ENCODE measurements at places on chromosomes 7 and 10.

DNA sequence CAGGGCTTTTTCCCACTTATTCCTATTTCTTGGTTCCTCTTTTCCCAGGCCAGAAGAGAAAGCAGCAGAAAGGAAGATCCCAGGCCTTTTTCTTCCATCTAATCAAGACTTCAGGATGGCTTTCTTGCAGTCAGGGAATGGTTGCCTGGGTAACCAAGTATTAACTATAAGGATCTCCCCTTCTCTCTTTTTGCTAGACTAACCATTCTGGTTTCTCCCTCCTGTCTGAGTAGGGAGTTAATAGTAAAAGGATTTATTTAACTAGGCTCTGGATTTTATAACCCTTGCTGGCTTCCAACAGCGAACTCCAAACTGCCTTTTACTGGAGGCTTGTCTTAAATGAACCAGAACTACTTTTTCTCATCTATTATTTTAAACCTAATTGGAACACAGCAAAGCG, 90.4 kb downstream of the GRM8 start:
- no peak for DNase-seq

GRCh38 chr10:116385994-116386809, 41.4 kb upstream of the PNLIPRP3 start:
- peak; percentile 45 for DNase-seq

GRCh38 chr7:124208173-124208572, 175.3 kb upstream of the TMEM229A start:
- DNase-seq: no peak

DNA sequence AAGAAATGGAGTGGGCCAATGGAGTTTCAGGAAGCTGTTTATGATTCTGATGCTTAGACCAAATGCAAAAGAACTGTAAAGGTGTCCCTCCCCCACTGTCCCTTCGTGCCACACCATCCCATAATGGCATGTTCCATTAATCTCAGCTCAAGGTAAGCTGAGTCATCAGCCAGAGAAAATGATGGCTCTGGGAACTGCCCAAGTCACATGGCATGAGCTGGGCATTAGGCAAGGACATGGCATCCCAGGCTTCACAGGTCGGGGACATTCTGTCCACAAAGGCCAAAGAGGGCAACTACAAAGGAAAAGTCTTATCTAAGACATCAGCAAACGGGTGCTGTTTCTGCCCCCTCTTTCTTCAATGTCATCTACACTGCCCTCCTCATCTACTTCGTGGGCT, 44.9 kb downstream of the DLG5 start:
- no peak for DNase-seq

DNA sequence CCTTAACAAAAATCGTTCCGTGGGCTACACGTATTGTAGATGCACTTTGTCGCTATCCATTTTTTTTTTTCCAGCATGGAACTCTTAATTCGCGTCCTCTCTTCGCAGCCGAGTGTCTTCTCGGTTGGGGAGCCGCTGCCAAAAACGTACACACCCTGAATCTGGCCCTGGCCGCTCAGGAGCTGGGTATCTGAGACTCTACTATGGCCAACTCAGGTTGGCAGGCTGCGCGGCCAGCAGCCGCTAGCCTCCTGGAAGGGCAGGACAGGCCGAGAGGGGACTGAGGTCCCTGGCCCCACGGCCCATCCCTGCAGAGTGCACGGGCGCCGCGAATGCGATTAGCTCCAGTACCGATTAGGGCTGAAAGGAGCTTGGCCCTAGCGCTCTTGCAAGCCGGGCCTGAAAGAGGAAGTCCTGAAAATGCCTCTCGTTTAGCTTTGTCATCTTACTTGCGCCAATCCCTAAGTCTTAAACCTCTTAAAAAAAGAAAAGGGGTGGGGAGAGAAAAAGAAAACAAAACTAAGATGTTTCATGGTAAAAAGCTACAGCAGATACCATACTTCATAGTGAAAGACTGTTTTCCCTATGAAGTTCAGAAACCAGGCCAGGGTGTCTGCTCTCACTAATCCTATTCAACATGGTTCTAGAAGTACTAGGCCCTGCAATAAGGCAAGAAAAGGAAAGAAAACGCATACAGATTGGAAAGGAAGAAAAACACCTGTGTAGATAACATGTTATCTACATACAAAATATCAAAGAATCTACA, 113.2 kb upstream of the RHEB start:
- no peak for DNase-seq

All from LHCN-M2 (cell line).